ENCODE measurements at places on chromosomes 2 and 18.

DNA sequence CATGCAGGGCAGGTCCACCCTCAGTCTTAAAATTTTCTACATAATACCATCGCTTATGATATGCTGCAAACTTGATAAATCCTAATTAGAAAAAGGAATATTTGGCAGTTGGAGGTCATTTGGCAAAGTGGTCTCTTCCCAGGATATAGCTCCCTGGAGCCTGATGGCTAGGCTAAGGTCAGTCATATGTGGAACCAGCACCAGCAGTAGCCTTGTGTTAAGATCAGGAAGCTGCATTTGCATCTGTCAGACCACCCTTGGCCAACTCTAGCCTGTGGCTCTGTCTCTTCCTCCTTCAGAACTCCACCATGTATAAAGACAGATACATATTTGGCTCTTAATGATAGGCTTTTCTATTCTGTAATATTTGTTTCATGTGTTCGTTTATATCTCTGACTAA, 5.4 kb upstream of the HK2 start:
- DNase-seq, result no peak

DNA sequence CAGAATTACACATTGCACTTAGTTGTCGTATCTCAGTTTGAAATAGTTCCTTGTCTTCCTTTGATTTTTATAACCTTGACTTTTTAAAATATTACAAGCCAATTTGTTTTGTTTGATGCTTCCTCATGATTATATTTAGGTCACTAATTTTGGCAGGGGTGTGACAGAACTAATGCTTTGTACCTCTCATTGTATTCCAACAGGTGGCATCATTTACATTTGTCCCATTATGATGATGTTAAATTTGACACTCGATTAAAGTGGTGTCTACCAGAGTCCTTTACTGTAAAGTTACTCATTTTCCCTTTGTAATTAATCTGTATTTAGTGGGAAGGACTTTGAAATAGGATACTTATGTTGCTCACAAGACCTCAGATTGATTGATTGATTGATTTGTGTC, 21.5 kb upstream of the MFSD2B start:
- no peak for DNase-seq

DNA sequence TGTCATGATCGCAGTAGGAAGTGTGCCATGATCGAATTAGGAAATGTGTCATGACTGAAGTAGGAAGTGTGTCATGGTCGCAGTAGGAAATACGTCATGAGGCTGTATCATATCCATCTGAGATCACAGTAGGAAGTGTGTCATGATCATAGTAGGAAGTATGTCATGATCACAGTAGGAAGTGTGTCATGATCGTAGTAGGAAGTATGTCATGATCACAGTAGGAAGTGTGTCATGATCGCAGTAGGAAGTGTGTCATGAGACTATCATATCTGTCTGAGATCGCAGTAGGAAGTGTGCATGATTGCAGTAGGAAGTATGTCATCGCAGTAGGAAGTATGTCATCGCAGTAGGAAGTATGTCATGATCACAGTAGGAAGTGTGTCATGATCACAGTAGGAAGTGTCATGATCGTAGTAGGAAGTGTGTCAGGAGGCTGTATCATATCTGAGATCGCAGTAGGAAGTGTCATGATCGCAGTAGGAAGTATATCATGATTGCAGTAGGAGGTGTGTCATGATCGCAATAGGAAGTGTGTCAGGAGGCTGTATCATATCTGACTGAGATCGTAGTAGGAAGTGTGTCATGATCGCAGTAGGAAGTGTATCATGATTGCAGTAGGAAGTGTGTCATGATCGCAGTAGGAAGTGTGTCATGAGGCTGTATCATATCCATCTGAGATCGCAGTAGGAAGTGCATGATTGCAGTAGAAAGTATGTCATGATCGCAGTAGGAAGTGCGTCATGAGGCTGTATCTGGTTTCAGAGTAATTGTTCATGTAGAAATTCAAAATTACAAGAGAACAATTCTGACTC, 56.4 kb upstream of the NFATC1 start:
- no peak for DNase-seq

DNA sequence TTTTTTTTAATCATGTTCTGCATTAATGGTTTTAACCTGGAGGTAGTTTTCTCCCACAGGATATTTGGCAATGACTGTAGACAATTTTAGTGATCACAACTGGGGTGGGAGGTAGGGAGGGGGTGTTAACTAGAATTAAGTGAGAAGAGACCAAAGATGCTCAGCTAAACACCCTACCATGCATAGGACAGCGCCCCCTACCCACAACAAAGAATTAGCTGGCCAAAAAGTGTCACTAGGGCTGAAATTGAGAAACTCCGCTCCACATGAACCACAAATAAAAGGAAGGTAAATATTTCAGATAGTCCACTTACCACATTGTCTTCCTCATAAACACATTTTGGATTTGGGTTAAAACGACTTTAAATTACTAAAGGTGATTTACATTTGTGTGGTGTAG, 942.6 kb downstream of the SUCLG1 start:
- no peak for DNase-seq

DNA sequence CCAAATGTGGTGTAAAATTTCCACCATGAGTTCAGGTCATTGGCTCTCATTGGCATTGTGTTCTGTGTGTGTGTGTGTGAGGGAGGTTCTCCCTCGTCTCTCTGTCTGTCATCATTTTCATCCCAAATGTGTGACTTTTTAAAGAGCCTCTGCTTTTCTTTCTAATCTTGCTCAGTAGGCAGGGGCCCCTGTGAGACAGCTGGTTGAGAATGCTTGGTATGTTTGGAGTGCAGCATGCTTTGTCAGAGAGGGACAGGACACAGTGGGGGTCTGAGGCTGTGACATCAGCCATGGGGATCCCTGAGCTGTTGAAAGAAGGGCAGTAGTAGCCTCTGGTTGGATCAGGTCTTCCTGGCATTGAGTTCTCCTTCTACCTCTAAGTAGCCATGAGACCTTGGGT, 10.6 kb downstream of the PTPRM start:
- DNase-seq, result no peak

GRCh38 chr2:48725696-48726494, 29.6 kb downstream of the LHCGR start:
- DNase-seq, result no peak

DNA sequence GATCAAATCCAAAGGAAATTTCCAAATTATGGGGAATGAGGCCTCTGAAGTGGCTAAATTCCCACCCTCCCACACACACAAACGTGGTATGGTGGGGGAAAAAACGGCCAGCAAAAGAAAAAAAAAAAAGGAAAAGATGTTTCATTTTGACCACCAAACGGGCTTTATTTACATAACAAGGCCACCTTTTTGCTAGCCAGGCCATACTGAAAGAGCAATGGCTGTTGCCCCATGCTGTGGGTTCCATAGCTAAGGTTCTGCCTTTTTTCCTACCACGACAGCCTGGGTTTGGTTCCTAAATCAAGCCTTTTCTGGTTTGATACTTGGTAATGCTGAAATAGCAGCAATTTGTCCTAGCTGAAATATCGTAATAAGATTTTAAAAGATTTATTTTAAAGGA, 14.0 kb upstream of the IL1B start:
- DNase-seq, result no peak

GRCh38 chr2:132668987-132669907, 758 bp downstream of the LYPD1 start:
- DNase-seq, result no peak

GRCh38 chr2:193518041-193518817, 1323.5 kb upstream of the TMEFF2 start:
- no peak for DNase-seq

- no peak for DNase-seq
Measured at GRCh38 chr18:40366521-40366920, 1588.5 kb upstream of the PIK3C3 start.

- no peak for DNase-seq
Measured at GRCh38 chr2:173822889-173823542, 142.2 kb downstream of the SP3 start.

GRCh38 chr2:136116813-136117390, 1.0 kb downstream of the CXCR4 start:
- DNase-seq, result peak; percentile 43

- DNase-seq, result no peak
Measured at GRCh38 chr2:108625828-108626195, 91.5 kb downstream of the LIMS1 start.

GRCh38 chr2:105873721-105874120, 129.0 kb downstream of the NCK2 start:
- peak; percentile 31 for DNase-seq

DNA sequence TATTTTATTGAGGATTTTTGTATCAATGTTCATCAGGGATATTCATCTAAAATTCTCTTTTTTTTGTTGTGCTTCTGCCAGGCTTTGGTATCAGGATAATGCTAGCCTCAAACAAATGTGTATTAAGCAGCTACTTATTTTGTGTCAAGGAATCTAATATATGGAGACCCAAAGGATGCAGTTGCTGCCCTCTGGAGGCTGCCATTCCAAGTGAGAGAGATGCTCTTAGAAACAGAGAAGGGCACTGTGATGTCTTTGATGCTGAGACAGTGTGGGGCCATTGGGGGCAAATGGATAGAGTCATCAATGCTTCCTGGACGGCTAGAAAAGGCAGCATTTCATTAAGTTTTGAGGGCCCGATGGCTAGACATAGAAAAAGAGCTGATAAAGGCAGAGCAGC, 292.6 kb downstream of the SETBP1 start:
- no peak for DNase-seq

- no peak for DNase-seq
Measured at GRCh38 chr2:213057977-213058376, 93.4 kb downstream of the IKZF2 start.

DNA sequence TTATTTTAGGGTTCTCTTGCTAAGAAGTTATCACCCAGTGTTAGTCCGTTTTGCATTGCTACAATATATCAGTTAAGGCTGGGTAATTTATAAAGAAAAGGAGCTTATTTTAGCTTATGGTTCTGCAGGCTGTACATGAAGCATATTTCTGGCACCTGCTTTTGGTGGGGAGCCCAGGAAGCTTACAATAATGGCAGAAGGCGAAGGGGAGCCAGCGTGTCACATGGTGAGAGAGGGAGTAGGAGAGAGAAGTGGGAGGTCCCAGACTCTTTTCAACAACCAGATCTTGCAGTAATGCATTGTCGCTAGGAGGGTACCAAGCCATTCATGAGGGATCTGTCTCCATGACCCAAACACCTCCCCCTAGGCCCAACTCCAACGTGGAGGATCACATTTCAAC, 688.8 kb upstream of the PIK3C3 start:
- no peak for DNase-seq

GRCh38 chr2:234427081-234428061, 69.5 kb downstream of the ARL4C start:
- DNase-seq, result no peak

DNA sequence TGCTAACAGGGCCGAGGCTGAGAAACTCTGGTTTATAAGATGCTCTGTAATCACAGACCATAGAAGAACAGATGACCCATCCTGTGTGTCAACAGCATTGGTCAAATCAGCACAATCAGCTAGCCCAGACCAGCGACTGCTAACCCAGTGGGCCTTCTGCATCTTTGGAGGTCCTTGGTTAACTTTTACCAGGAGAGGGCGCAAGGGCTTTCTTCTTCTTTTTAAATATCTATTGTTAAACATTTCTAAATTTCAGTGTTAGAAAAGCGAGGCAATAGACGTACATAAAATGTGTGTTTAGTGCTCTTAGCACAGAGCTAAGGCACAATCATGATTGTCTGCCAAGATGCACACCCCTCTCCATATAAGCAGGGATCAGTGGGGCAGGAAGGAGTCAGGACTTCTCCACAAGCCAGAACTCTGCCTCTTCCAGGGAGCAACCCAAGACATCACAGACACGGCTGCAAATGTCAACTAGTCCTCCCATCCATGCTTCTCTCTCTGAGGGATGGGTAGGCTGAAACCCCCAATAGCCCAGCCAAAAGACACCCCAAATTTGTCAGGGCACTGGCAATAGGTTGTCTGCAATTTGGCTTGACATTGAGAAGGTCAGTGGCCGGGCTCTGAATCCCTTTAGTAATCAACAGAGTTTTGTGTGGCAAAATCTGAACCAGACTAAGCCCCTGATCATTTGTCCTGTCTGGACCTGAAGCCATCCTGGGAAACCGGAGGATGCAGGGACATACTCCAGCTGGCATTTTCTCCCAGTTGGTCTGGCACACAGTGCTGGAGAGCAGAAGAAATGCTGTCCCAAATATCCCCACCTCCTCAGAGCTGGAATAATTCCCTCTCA, 188.2 kb downstream of the BCL2 start:
- DNase-seq, result peak; percentile 39

GRCh38 chr2:237092920-237093781, 7.5 kb downstream of the COPS8 start:
- DNase-seq, result no peak

DNA sequence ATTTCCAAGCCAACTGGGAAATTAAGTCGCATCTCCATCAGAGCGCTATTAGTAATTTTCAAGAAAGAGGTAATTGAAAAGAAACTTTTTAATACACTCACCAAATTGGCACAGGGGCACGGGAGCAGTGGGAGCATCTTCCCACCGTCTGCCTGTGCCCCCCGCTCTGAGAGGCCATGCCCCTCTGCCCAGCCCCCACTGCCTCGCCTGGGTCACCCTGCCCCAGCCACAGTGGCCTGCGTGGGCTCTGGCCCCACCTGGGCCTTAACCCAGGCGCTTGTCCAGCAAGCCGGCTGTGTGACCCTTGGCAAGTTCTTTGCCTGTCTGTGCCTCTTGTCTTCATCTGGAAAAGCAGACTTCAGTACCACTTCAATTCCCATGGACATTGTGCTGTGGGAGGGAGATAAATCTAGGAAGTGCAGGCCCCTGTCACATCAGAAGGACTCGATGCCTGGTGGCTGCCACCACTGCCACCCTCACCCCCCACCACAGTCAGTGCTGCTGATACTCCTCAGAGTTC, 31.9 kb downstream of the GLI2 start:
- no peak for DNase-seq

DNA sequence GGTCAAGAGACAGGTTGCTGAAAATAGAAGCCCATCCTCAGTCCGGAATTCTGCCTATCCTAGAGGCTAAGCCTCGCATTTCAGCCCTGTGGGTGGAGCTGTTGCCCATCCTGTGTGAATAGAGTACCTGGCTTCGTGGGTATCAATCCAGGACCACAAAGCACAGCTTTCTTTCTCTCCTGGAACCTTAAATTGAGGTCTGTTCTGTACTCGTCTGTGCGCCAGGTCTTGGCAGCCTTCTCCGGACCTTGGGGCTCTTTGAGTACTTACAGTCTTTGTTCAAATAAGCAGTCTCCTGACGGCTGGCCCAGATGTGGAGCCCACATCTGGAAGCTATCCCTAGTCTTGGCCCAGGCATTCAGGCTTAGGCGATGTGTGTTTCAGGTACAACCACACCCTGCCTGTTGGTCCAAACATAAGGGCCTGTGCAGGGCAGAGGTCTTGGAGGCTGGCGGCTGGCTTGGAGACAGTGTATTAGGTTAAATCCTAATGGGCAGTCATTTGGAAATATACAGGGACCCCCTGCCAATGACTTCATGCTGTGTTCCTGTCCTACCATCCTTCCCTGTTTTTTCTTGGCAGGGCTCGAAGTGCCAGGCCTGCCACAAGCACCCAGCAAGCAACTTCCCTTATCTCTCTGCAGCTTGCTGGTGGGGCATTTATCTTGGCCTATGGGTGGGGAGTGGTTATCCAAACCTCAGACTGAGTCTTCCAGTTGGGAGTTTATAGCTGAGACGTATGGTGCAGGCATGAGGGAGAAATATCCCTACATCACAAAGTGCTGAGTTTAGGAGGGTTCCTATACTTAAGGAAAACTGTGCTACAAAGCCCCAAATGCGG, 294.1 kb downstream of the BCL2 start:
- DNase-seq, result no peak
